Vein endothelial cell (primary cell): ENCODE measurements at places on chromosomes 11 and 22. TPM values are rescaled to one million over a fixed set of nuclear protein-coding genes. Genes with fewer than 3 reads are reported as not detected.

B4GALNT4 gene
- 2.3 and 2.6 TPM in 2 replicates for total RNA-seq

C11orf42 gene
- total RNA-seq, result not detected in 2 replicates

MS4A14 gene
- not detected in 2 replicates for total RNA-seq

CNGA4 gene
- total RNA-seq, result not detected in 2 replicates

MRGPRX3 gene
- not detected in 2 replicates for total RNA-seq

FXYD2 gene
- under 0.01 and 2.3 TPM in 2 replicates for total RNA-seq

BRD1 gene
- total RNA-seq, result 26.9 and 28.4 TPM in 2 replicates

KRTAP5-10 gene
- total RNA-seq, result not detected in 2 replicates

GRM5 gene
- 0.33 and 0.67 TPM in 2 replicates for total RNA-seq

MISFA gene
- total RNA-seq, result 2.9 TPM in 1 of 2 replicates, not detected in the other

CSNK2A3 gene
- 3.8 and 4.2 TPM in 2 replicates for total RNA-seq

SLC5A12 gene
- not detected in 2 replicates for total RNA-seq

CFAP68 gene
- total RNA-seq, result 4.2 and 4.6 TPM in 2 replicates

C11orf68 gene
- total RNA-seq, result 24.7 and 28.1 TPM in 2 replicates

PHLDA2 gene
- 7.2 and 8.8 TPM in 2 replicates for total RNA-seq

RCOR2 gene
- total RNA-seq, result 0.29 and 0.98 TPM in 2 replicates

HMOX1 gene
- total RNA-seq, result 49.6 and 126 TPM in 2 replicates

CATSPERZ gene
- 0.38 TPM in 1 of 2 replicates, not detected in the other for total RNA-seq

PATE4 gene
- total RNA-seq, result not detected in 2 replicates

GSTT2 gene
- 1.7 TPM in 1 of 2 replicates, not detected in the other for total RNA-seq

NAALAD2 gene
- 0.29 TPM in 1 of 2 replicates, not detected in the other for total RNA-seq

GAB4 gene
- total RNA-seq, result not detected in 2 replicates

IFITM5 gene
- total RNA-seq, result not detected in 2 replicates

FAM83F gene
- not detected in 2 replicates for total RNA-seq

VPREB1 gene
- not detected in 2 replicates for total RNA-seq

EFCAB6 gene
- total RNA-seq, result under 0.01 and 0.29 TPM in 2 replicates

PRG3 gene
- not detected in 2 replicates for total RNA-seq

NAALADL1 gene
- total RNA-seq, result 5.5 and 7.2 TPM in 2 replicates

LINC01488 gene
- not detected in 2 replicates for total RNA-seq

KIAA1671 gene
- 66.3 and 67.3 TPM in 2 replicates for total RNA-seq

MPPED2 gene
- total RNA-seq, result 0.33 TPM in 1 of 2 replicates, not detected in the other

PLA2G3 gene
- 0.19 TPM in 1 of 2 replicates, not detected in the other for total RNA-seq

OR8K3 gene
- not detected in 2 replicates for total RNA-seq

SNX32 gene
- total RNA-seq, result 0.10 and 1.6 TPM in 2 replicates

NXPE1 gene
- total RNA-seq, result not detected in 2 replicates

GP1BB gene
- 0.57 and 2.3 TPM in 2 replicates for total RNA-seq

RNF214 gene
- total RNA-seq, result 14.2 and 14.4 TPM in 2 replicates

TNNI2 gene
- total RNA-seq, result not detected in 2 replicates
